NCI-H1417 treated with DMSO at 0.1 percent for 48 hours (cell line): ENCODE measurements at places on chromosomes 5 and 9.

- DNase-seq = no peak
Observed at GRCh38 chr5:13212886-13213285, 731.6 kb downstream of the DNAH5 start.

GRCh38 chr9:135907006-135907430 is 328 bp downstream of the CAMSAP1 start:
- DNase-seq = no peak

DNA sequence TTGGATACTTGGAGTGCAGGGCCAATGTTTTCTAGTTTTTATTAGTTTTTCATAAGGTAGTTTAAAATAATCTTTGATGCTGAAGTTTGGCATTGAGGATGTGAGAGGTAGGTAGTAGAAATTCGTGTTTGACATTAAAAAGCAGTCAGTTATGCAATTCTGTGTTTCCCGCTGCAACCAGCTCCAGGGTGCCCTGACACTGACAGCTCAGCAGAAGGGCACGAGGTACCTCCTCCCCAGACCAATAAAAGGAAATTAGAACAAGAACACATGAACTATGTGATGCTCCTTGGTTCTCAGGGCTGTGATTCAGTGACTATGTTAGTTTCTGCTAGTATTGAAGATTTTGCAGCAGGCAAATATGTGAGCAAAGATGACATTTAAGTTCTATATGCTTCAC is 40.2 kb downstream of the NSUN2 start:
- DNase-seq = no peak

GRCh38 chr5:167710444-167711073 is 580.9 kb upstream of the WWC1 start:
- DNase-seq = no peak

DNA sequence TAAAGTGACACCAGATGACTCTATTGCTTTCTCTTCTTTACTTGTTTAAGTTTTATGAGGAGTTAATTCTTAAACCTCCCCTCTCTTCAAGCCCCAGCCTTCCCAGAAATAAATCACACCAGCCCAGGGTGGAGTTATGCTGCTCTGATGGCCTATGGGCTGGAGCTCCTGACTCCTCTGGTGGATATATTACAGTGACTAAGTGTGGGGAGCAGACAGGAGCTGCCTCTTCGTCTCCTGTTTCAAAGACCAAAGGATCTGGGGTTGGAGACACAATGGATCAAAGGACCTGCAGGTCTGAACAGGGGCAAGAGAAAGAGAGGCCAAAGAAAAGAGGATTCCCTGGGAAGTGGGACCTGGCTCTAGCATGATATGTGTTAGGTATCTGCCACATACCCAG is 312.0 kb upstream of the MSX2 start:
- DNase-seq = no peak

DNA sequence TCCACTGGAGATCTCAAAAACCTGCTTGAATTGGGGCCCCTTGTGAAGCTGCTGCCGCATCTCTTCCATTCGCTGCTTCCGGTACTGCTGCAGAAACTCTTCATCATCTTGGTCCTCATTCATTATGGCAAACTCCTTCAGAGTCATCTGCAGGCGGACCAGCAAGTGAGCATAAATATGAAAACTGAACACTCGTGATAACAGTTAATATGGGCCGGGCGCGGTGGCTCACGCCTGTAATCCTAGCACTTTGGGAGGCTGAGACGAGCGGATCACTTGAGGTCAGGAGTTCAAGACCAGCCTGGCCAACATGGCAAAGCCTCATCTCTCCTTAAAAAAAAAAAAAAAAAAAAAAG is 7.9 kb downstream of the PDCL start:
- no peak for DNase-seq

DNA sequence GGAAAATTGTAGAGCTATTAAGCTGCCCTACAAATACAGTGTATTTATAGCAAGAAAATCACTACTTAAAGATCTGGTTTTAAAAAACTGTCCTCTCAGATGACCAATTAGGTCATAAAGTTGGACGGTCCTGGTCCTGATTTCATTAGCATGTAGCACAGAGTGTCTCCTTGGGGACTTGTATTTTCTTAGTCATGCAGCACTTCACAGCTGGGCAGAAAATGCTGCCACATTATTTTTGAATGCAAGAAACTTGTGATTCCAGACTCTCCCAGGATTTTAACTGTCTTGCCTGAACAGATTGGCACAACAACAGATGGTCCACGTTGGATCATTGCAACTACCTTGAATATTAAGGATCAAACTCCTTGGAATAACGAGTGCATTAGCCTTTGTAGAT is 348.1 kb upstream of the SGCD start:
- DNase-seq = no peak

DNA sequence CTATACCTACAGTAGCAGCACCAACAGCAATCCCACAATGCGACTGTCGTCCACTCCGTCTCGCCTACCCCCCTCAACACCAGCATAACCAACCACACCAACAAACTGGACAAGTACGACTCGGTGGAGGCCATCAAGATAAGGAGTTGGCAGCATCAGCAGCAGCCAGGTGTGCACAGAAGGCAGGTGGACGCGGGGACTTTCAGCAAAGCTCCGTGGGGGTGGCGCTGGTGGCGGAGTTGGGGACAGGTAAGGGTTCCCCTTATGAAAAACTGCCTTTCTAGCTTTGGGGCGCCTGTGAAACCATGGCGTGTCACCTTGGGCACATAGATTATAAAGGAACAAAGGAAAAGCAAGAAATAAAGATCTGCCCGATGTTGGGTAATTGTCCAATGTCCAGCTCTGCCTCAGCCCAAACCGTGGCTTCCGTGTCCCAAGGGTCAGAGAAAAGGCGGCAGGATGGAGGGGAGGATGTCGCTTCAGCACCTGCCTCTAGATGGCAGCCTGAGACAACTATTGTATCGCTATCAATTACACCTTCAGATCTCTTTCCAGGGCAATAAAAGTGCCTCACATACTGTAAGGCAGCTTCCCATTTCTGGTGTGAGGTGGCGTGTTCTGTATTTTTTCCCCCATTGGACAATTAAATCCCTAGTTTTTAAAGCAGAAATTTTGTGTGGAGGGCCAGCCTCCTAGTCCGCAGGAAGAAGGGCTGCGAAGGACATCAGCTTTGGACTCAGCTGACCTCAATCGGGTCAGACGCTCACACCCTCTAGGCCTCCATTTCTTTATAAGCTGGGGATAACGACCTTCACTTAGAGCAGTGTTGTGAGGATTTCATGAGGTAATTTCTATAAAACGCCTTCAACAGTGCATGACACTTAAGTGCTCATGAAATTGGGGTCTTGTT is 58.8 kb downstream of the MTRR start:
- peak; percentile 44 for DNase-seq

DNA sequence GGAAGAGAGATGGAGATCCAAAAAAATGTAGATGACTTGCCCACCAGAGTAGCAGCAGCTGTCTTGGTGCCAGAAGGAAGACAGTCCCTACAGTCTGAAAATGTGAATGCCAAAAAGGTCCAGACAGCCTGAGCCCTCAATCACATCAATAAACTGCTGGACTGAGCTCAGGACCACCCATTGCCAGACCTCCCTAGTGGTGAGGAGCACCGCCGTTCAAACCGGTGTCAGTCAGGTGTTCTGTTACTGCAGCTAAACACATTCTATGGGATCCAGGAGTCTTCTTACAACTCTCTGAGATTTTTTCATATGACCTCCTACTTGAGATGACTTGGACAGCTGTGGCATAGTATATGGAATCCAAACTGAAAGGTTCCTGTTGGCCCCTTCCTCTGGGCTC is 32.0 kb upstream of the OTP start:
- DNase-seq = no peak

GRCh38 chr9:88777498-88778312 is 213.6 kb upstream of the S1PR3 start:
- no peak for DNase-seq

GRCh38 chr9:126233175-126233574 is 93.5 kb upstream of the MVB12B start:
- DNase-seq = no peak

GRCh38 chr9:93182572-93182971 is 1.4 kb upstream of the WNK2 start:
- no peak for DNase-seq

DNA sequence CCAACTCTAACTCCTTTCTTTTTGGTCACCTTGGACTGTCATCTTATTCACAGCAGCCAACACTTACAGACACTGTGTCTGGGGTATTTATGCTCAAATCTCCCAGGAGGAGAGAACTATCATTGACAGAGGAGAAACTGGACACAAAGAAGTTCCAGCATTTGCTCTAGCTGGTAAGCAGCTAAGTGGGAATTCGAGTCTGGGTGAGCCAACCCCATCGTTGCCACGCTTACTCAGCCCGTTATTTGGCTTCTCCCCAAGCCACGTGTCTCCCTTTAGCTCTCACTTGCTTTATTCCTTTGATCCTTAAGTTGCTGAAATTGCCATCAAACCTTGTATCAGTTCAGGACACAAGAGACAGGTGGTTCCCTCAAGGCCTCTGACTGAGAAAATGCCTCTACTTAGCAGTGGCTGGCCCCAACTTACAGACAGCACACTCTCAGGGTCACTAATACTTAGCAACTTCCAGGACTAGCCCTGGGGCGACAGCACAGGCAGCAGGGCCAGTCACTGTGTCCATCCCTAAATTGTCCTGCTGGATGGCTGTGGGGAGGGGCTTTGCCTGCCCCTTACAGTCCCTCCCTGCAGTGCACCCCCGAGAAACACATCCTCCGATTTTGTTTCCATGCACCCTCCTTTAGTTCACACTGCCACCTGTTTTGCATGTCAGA is 1.4 kb downstream of the SLC36A2 start:
- DNase-seq = no peak

DNA sequence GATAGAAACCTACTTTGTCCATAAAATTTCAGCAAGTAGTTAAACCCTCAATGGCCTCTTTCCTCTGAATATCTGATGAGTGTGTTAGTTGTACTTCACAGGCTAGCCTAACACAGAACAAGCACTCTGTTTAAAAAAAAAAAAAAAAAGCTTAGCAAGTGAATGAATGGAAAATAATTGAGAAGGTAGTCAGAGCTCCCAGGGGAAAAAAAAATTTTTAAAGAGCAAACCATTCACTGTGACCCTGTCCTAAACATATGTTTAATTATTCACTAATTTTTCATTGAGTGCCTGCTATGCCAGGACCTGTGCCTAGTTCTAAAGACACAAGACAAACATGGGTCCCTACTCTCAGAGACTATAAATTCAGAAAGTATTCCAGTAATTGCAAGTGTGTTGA is 69.3 kb downstream of the SH3RF2 start:
- no peak for DNase-seq

DNA sequence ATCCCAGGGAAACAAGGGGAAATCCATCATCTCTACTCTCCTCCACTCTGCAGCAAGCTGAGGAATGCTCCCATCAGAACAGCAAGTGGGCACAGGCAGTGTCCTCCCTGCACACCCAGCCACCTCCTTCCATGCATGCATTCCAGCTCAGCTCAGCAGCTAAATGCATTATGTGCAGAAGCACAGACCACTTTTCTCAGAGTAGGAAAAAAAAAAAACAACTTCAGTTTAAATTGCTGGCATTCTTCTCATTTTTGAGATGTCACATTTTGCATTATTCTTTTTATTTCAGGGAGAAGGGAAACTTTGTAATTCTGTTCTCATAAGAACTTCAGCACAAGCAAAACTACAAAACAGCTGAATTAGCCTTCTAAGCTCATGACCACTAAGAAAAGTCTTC is 312.2 kb downstream of the SEMA5A start:
- DNase-seq = no peak

DNA sequence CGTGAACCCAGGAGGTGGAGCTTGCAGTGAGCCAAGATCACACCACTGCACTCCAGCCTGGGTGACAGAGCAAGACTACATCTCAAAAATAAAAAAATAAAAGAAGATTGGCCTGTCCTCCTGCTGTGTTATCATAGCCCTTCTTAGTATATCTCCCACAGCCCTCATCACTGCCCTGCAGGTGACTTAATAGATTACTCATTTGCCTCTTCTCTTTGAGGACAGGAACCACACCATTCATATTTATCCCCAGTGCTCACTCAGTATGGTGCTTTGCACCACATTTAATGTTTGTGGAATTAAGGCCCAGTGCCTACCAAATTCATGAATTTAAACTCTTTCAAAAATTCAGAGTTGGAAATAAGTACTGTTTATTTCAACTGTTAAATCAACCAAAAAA is 10.3 kb downstream of the IDNK start:
- no peak for DNase-seq

DNA sequence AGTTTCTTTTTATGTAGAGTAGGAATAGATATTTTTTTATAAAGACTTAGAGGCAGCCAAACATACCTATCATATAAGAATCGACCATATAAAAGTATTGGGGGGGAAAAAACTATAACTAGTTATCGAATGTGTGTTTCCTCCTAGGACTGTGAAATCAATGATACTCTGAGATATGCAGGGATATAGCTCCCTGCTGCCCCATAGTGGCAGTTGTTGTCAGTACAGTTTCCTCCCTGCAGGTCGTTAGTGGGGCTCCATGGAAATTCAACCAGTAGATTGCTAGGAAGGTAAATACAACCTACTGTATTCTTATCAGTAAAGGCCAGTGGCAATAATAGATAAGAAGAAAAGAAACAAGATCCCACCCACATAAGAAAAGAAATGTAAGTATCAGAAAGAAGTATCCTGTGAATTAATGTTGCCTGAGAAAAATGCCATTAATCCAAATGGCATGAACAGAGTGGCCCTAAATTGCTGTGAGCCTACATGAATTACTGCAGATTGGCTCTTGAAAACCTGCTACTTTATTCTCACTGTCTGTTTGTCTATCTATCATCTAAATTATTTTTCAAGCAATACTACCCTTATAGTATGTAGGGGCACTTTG is 136.9 kb upstream of the FBN2 start:
- no peak for DNase-seq
